Stimulated activated CD8-positive, alpha-beta memory T cell treated with anti-CD3 and anti-CD28 coated beads, Interleukin-7, amount 100 ng/mL, for 24 hours (primary cell): ENCODE measurements at places on chromosomes 13 and 19.

DNA sequence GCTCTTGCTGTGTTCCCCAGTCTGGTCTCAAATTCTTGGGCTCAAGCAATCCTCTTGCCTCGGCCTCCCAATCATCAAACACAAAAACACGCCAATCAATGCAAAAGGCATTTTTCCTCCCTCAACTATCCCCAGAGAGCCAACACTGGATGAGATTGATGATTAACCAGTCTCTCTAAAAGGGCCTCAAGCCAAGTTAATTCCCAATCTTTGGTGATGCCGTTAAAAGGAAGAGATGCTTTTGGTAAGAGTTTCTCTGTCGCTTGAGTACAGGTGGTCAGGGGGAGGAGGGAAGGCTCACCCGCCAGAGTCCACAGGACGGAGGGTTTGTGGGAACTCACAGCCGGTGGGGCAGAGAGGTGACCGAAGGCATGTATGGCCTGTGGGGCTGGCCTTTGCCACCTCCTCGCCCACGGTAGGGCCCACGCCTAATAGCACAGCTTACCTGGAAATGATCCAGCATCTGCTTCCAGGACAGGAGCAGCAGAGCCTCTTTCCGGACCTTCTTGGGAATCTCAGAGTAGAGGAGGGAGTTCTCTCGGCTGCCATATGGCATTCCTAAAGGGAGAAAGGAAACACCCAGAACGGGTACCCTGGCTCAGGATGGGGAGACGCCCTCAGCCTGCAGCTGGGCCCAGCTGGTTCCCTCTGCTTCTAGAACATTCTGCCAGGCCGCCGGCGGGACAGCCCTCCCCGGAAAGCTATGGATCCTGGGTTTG, 18.1 kb downstream of the DPP9 start:
- no peak for DNase-seq

GRCh38 chr19:1417145-1417544, 9.8 kb downstream of the DAZAP1 start:
- DNase-seq: no peak

- DNase-seq: no peak
Measured at GRCh38 chr13:100182900-100183490, 94.1 kb downstream of the PCCA start.

- no peak for DNase-seq
Measured at GRCh38 chr13:68261105-68261504, 1031.0 kb upstream of the PCDH9 start.
